ENCODE measurements at places on chromosomes 13 and 19. TPM values are rescaled to one million over a fixed set of nuclear protein-coding genes. Genes with fewer than 3 reads are reported as not detected.

The FXYD1 gene
- 25.6 TPM for total RNA-seq

The ZNF85 gene
- total RNA-seq, result 12.8 TPM

The ZNF8 gene
- total RNA-seq, result 6.7 TPM

The DHX34 gene
- 17.9 TPM for total RNA-seq

The ZNF682 gene
- total RNA-seq, result 3.0 TPM

The DCT gene
- 0.60 TPM for total RNA-seq

The KIR2DL4 gene
- not detected for total RNA-seq

The PLPPR3 gene
- not detected for total RNA-seq

The LRRC63 gene
- not detected for total RNA-seq

The CYP2A7 gene
- not detected for total RNA-seq

The ZNF382 gene
- total RNA-seq, result 0.79 TPM

The RETN gene
- total RNA-seq, result not detected

The POMP gene
- 83.1 TPM for total RNA-seq

Data from omental fat pad (tissue), 4 donors.